ENCODE measurements at places on chromosomes 2 and 18.
A peak's percentile ranks its signal among the peaks of the same experiment; 100 is the strongest.

GRCh38 chr18:43012951-43013350 lies 102.5 kb downstream of the RIT2 start:
- no peak for DNase-seq

DNA sequence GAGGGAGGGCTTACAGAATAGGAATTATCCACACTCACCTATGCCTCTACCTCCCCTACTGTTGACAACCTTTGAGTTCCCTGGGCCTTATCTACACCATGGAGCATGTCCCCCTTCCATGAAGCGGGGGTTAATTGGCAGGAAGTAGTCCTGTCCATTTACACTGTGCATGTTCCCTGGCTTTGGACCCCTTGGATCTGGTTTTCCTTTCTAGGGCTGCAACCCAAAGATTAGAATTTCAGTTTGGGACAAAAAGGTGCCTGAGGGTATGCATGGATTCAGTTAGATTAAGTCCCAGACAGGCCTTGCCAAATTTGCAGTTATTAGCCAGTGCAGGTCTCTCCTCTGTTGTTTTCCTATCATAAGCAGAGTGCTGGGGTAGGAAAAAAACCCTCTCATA lies 180.3 kb downstream of the CMPK2 start:
- no peak for DNase-seq

GRCh38 chr2:210287301-210287700 lies 27.7 kb downstream of the MYL1 start:
- DNase-seq: no peak

- no peak for DNase-seq
Measured at GRCh38 chr2:36461039-36461681, 105.6 kb downstream of the CRIM1 start.

DNA sequence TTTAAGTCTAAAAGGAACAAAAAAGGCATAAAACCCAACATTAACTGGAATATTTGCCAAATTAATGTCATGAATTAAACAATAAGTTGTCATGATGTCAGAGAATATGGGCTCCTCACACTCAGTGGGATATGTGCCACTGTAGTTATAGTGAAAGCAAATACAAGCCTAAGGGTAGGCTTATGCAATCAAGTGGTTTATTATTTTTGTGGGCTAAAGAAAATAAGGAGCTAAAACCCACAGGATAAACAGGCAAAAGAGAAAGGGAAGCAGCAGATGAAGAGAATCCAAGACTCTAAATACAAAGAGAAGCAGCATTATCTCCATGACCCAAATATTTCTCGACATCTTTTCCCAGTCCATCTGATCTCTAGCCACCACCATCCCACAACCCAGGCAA lies 17.5 kb downstream of the YWHAQ start:
- DNase-seq: no peak

DNA sequence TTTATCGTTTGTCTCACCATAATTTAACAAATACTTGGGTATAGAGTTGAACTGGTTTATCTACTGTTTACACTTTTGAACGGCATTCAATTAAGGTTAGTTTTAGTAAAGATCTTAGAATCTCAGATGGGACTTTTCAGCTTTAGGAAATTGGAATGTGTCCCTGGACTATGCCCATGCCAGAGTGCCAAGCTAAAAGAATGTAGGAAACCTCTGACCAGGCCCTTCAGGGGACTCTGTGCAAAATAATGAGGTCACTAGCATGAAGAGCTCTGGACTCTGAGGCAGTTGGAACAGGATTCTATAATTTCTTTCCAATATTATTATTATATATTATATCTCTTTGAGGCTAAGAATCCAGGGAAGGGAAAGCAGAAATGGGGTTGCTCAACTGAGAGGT lies 13.5 kb downstream of the DIS3L2 start:
- no peak for DNase-seq

GRCh38 chr2:239279508-239280295 lies 121.1 kb downstream of the HDAC4 start:
- DNase-seq: no peak

DNA sequence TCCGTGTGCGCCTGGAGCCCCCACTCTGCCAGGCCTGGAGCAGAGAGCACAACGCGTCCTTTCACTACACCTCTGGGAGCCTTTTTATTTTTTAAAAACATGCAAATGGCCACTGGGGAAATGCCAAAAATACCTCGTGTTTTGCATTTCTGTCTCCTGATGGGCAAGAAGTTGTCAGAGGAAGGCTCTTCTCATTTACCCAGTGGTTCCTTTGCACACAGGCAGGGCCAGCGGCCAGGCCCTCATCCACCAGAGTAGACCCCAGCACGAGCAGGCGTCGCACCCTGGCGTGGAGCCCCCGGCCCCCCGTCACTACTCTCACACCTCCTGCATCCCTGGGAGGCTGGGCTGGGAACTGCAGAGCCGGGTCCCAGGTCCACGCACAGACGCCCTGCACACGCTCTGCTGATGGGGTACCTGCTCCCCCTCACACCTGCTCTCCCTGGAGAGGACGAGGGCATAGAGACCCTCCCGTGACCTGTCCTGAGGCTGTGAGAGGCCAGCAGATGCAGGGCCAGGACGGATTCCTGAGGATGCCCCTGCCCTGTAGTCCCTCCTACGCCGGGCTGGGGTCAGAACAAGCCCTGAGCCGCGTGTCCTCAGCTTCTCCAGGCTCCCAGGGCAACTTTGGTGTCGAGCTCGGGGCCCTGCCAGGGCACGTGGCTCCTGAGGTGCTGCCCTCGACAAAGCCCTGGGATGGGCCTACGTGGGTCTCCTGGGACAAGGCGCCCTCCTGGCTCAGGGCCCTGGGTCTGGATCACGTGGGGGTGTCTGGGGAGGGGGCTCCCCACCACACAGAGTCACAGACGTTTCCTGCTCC lies 65.0 kb downstream of the NFATC1 start:
- no peak for DNase-seq

- no peak for DNase-seq
Measured at GRCh38 chr2:171136024-171136423, 24.7 kb downstream of the TLK1 start.

- no peak for DNase-seq
Measured at GRCh38 chr2:191150230-191150599, 579 bp downstream of the STAT4 start.

- DNase-seq: peak; percentile 87
Measured at GRCh38 chr2:78977661-78978145, 47.8 kb upstream of the REG3G start.

- DNase-seq: no peak
Measured at GRCh38 chr18:37619964-37620363, 54.4 kb upstream of the CELF4 start.

DNA sequence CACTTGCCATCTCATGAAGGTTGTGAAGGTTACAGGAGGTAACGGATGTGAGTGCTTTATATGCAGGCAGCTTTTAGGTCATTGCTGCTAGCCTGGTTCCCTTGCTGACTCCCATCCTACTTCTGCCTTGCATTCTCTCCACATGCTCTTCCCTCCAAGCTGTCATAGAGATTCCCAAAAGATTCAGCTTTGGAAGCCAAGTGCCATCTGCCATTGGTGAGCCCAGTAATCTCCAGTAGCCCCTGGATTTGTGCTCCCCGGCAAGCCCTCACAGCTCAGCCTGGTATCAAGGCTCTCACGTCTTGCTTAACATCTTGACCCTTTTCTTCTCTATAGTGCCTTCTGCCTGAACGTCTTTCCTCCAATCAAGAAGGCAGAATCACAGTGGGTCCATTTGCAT lies 61.6 kb downstream of the MYT1L start:
- DNase-seq: no peak

- DNase-seq: no peak
Measured at GRCh38 chr2:69097891-69098655, 85.1 kb downstream of the ANTXR1 start.

- no peak for DNase-seq
Measured at GRCh38 chr2:40284797-40285196, 167.1 kb downstream of the SLC8A1 start.

- DNase-seq: no peak
Measured at GRCh38 chr18:80103231-80103630, 5.8 kb upstream of the ADNP2 start.

DNA sequence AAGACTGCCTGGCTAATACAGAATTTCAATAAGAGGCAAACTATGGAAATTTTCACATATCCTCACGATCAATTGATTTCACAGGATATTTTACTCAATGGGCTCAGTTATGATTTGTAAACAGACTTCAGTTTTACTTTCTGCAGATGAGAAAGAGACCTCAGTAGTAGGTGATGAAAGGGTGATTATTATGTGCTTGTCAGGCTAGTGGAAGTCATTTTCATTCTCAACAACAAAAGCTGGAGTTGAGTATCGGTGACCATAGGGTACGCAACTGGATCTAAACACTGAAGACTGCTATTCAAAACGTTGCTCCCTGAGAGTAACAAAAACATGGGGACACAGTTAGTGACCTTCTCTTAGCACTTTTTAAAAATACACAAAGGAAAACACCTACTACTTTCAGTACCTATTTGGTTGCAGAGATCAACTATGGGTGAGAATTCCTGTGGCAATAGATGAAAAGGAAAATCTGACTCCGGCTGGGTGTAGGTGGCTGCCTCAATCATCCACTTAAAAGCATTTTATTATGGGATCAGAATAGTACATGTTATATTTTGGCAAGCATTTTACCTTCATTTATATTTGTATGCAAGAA lies 126.2 kb upstream of the VRK2 start:
- DNase-seq: no peak

GRCh38 chr2:39188960-39189494 lies 54.7 kb downstream of the CDKL4 start:
- DNase-seq: no peak

DNA sequence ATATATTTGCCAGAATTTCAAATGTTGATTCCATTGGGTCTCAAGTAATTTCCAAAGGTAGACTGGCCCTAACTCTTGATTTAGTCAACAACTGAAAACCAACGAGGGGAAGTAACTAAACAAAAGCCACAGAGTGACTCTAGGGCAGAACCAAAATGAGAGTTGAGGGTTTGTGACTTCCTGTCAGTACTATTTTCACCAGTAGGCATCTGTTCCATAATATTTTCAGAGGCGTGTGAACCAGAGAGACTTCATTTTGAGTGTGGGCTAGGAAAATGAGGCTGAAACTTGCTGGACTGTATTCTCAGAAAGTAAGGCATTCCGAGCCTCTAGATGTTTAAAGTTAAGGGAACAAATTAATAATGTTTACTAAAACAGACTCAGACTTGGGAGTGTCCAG lies 70.6 kb downstream of the GDF7 start:
- peak; percentile 53 for DNase-seq

DNA sequence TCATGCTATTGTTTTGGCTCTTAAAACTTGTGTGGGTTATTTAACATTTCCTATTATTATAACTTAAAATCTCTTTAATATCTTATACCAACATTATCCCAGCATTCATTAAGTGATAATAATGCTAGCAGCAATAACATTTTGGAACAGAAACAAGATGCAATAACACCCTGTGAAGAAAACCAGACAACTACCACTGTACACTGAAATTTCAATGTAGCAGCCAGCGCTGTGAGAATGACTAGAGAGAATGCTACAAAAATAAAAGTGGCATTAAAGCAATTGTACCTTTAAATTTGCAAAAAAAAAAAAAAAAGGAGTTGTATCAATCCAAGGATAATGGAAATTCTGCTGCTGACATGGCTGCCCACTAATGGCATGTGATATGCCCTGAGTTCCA lies 269.9 kb downstream of the TTC32 start:
- no peak for DNase-seq

DNA sequence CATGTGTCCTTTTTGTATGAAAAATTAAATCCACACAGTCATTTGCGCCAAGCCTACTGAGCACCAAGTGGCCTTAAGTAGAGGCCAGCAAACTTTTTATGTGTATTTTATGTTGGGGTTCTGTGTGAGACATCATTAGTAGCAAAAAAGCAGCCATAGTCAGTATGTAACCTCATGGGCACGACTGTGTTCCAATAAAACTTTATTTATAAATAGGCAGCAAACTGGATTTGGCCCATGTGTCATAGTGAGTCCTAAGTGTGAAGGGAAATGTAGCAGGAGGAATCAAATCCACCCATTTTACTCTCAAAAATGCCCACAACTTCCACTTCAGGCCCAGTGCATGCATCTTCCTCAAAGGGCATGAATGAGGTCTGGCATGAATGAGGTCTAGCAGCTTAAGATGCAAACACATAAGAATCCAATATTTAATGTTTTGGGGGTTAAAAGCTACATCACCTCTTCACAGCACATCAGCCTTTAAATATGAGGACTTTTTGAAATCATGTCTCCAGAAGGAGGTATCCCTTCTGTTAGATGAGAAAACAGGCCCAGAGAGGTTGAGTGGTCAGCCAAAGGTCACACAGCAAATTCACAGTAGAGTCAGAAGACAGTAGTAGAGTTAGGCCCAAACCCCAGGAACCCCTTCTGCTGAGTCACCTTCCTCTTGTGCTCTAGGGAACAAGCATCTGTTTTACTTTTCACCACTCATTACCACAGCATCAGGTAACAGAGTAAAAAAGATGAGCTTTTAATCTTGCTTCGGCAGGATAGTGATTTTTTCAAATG lies 45.6 kb downstream of the MREG start:
- DNase-seq: no peak

DNA sequence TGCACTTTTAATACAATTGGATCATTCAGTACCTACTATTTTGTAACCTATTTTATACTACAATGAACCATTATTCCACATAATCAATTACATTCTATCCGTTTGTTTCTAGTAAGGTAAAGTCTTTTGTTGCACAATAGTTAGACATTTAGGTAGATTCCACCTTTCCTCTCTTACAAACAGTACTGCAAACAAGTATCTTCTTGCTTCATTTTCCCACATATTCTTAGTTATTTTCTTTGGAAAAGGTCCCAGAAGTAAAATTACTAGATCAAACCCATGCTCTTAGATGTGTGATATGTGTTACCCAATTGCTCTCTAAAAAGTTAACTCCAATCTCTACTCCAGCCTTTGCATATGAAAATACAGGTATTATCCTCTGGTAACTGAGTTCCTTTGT lies 49.6 kb downstream of the SPIRE1 start:
- no peak for DNase-seq

- no peak for DNase-seq
Measured at GRCh38 chr18:28027755-28028154, 149.2 kb downstream of the CDH2 start.

DNA sequence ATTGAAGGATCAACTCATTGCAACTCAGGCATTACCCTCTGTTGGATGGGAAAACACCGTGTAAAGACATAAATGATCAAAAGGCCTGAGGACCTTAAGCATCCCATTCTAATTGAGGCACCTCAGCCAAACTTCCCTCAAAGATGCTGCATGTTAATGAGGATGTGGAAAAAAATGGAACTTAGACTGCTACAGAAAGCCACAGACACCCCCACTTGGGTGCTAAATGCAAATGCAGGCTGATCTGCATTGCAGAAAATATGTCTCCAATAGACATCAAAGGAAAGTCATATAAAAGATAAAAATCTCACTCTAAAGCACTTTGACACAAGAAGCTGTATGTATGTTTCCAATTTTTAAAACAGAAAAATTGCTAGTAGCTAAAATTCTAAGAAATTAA lies 504.7 kb downstream of the KCNJ3 start:
- peak; percentile 28 for DNase-seq

DNA sequence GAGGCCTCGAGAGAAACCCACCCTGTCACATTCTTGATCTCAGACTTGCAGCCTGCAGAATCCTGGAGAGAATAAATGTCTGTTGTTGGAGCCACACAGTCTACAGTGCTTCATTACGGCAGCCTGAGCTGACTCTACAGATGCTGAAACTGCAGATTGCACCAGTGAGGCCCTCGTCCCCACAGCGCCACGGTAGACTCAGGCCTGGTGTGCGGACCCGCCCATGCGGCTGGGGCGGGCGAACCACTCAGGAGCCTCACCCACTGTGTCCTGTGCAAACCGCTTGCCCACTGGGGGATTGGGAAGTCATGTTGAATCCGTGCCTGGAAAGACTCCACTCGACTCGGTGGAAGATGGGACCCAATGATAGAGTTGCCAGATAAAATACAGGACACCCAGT lies 125.2 kb upstream of the COPS8 start:
- no peak for DNase-seq

Data from hematopoietic multipotent progenitor cell (in vitro differentiated cells).